ENCODE measurements at places on chromosomes 1 and 21.

DNA sequence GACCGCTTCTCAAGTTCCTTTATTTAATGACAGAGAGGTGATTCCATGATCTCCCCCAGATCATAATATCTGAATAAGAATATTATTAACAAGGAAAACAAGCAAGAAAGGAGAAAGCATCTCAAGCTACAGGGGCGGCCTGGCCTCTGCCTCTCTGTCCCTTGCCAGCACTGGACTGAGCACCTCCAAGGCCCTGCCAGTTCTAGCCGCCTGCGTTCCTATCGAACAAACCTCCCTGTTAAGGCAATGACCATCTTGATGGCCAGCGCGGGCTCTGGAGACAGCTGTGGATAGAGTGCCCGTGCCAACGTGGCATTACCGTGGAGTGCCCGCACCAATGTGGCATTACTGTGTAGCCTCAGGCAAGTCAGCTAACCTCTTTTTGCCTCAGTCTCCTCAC, 84.8 kb downstream of the NPHP4 start:
- DNase-seq, result no peak

DNA sequence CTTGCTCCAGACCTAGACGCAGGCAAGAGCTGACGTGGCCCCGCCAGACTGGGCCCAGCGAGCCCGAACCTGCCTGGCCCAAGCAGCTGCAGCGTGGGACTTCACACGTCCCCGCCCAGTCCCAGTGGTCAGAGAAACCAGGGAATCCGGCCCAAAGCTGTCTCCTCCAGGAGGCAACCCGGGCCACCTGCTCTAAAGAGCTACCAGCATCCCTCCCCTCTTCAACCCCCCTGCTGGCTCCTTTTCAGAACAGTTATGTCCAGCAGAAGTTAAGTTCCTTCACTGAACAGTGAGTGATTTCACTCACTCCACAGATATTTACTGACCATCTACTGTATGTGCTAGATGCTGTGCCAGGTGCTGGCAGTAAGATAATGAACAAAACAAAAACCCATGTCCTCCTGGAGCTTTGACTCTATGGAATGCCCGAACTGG, 2.1 kb upstream of the EFNA1 start:
- no peak for DNase-seq

DNA sequence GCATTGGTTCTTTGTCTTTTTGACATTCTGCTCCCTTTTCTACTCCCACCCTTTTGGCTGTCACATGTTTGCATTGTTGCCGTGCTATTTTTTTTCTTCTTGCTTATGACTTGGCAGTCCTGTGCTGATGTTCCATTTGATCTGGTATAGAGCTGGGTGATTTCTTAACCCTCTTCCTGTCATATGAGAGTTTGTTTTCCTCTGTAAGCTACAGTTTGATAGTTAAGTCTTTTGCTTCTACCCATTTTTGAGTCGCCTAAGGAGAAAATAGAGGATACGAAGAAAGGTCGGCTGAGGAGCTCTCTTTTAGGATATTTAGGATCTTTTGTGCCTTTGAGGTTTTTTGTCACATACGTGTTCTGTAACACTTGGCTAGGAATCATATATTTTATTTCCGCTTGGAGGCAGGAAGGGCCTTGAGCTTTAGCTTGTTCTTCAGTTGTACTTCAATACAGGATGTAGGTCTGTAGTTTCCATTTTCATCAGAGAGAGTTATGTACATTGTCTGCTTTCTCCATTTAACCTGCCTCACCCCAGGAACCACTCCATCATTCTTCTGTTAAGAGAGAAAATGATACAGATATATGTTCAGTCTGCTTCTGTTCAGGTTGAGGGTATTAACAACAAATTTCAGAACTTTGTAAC, 150.7 kb downstream of the BACH1 start:
- DNase-seq, result no peak

DNA sequence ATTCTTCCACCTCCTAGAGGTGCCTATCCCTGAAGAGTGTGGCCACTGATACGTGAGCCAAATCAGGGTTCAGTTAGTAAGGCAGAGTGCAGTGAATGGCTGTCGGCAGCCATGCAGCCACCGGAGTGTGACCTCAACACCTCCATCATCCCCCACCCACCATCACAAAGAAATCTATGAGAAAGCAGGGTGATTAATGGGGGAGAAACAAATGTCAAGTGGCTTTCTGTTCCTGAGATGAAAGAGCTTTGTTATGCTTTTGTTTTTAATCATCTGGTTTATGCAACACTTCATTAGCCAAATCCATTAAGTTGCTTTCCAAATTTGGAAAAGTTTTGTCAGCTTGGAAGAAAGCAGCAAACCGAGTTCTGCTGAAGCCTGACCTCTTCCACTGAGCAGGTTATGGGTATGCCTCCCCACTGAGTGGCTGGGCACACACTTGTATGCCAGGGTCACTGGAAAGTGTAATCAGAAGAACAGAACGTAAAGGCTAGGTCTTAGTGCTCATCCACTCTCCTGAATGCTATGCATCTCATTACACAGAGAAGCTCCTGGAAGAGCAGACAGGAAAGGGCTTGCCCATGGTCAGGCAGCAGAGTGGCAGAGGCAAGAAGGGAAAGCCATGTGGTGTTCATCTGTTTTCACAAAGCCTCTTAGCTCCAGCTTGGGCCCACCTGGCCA, 57.1 kb upstream of the ATP1B1 start:
- no peak for DNase-seq

DNA sequence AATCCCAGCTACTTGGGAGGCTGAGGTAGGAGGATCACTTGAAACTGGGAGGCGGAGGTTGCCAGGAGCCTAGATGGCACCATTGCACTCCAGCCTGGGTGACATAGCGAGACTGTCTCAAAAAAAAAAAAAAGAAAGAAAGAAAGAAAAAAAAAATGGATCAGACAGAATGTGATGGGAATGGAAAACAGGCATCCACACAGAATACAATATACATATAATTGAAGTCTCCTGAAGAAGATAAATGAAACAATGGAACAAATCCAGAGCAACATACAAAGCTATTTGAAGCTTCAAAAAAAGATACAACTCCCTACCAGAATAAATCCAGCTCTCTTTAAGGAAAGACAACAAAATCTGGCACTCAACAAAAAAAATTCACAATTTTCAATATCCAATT, 10.9 kb upstream of the EGLN1 start:
- DNase-seq, result no peak

DNA sequence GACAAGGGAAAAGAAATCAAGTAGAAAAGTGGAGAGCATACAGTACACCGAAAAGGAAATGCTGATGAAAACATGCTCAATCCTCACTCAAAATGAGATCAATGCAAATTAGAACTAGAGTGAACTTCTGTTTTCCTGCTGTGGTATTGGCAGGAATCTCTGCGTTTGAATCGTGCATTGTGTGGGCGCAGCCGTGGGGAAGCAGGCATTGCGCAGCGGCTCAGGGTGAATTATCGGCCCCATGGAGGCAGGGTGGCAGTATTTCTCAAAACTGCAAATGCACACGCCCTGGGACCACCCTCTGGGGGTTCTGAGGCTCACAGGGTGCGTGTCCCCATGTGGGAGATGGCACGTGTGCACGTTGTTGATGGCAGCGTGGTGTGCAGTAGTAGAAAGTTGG, 140.6 kb downstream of the PEX14 start:
- no peak for DNase-seq

DNA sequence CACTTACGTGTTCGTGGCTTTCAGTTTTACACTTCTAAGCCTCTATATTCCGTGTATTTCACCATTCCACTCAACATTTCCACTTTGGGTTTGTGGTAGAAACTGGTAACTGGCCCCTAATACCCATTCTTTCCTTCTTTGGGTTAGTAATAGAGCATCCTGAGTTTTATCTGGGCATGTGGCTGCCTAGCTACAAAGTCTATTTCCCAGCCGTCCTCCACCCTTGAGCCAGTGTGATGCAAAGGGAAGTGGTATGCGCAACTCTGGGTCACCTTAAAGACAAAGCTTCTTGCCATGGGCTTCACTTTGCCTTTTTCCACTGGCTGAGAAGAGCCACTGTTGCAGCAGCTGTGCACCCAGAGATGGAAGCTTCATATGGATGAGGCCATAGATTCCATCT, 73.9 kb downstream of the LAMC2 start:
- no peak for DNase-seq

DNA sequence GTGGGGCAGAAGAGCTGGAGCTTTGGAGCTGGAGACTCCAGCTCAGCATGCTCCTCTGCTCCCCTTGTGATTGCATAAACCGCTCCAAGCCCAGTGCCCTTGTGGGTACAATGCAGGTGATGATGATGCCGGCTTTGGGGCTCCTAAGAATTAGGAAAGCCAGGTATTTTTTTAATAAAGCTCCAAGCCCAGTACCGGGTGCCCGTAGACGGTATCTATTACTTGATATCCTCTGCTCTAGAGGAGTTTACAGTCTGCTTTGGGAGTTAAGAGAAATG, 27.2 kb downstream of the TENT5C start:
- no peak for DNase-seq

DNA sequence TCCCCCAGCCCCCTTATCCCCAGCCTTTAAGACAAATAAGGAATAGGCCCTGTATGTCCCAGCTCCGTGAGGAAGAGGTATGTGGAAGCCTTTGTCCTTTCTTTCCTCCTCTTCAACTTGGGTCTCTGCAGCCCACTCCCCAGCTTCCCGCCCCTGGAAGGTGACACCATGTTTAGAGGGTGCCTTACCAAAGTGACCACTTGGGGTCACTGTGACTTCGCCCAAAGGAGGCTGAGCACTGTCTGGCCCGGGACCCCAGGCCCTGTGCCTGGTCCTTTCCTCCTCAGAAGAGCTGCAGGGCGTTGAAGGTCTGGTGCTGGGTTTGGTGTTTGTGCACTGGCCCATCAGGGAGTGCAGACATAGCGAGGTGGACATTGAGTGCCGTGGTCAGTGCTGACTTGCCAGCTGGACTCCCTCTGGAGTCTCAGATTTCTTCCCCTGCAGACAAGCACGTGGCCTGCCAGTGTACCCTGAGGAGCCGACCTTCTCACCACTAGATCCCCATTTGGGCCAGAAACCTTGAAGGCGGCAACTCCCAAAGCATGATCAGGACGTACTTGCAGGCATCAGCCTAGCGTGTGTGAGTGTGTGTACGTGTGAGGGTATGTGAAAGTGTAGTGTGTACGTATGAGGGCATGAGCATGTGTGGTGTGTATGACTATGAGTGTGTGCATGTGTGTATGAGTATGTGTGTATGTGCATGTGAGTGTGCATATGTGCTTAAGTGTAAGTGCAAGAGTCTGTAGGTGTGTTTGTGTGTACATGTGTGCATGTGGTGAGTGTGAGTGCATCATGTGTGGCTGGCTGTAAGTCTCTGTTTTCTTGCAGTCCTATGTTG, 181.4 kb upstream of the KIAA0040 start:
- DNase-seq, result no peak

- DNase-seq, result no peak
Measured at GRCh38 chr1:206066479-206067171, 13.7 kb downstream of the RHEX start.

- DNase-seq, result no peak
Measured at GRCh38 chr1:161196521-161197451, 2.1 kb downstream of the ADAMTS4 start.

DNA sequence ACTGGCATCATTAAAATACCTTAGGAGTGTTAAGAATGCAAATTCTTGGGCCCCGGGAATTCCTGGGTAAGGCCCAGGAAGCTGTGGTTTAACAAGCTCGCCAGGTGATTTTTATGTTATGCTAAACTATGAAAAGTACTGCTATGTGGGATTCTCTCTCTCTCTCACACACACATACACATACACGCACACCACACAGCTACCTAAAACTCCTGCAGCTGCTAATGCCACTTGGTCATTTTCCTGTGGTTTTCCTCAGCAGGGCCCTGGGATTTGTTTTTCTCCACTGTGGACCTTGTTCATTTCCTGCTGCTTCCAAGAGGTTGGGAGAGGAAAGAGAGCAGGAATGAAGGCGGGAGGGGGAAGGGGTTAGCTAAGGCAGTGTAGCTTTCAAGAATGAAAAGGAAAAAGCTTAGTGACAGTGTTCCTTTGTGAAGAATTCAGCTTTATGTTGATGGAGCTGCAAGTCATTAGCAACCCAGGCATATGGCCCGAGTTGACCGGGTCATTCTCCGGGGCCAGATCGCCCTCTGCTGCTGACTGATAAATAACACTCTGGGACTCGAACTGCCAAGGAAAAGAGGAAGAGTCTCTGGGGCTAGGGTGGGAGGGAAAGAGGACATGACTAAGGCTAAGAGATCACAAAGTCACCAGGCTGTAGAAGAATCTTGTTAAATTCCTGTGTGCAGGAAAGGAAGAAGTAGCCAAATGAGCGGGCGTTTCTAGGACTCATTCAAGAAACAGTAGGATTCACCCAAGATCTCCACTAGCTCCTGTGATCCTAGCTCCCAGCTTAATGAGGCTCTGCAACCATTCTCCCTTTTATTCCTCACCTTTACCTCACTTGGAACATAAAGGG, 30.5 kb upstream of the LRIG2 start:
- no peak for DNase-seq

GRCh38 chr1:165930961-165931360, 103.5 kb downstream of the UCK2 start:
- DNase-seq, result no peak

DNA sequence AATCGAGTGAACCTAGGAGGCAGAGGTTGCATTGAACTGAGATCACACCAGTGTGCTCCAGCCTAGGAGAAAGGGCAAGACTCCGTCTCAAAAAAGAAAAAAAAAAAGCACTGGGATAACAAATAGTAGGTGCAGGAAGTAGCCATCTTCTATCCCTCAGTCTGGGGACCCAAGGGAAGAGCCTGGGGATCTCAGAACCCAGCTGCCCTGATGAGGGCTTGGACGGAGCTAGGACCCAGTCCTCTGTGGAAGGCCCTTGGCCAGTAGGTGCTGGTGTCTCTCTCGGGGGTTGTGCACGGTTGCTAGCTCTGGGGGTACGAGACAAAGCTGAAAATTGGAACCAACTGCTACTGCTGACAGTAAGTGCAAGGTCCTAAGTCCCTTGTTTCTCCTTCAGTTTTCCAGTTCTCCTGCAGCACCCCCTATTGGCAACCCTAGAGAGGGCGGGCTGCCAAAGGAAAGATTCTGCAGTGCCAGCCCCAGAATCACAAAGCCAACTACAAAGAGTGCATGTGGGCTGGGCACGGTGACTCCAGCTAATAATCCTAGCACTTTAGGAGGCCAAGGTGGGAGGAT, 57.6 kb upstream of the KIF1B start:
- DNase-seq, result no peak

GRCh38 chr1:16293538-16293937, 56.6 kb upstream of the CPLANE2 start:
- no peak for DNase-seq

- no peak for DNase-seq
Measured at GRCh38 chr1:212367474-212368072, 47.1 kb downstream of the PACC1 start.

GRCh38 chr1:84936116-84936810, 43.3 kb upstream of the LPAR3 start:
- no peak for DNase-seq

DNA sequence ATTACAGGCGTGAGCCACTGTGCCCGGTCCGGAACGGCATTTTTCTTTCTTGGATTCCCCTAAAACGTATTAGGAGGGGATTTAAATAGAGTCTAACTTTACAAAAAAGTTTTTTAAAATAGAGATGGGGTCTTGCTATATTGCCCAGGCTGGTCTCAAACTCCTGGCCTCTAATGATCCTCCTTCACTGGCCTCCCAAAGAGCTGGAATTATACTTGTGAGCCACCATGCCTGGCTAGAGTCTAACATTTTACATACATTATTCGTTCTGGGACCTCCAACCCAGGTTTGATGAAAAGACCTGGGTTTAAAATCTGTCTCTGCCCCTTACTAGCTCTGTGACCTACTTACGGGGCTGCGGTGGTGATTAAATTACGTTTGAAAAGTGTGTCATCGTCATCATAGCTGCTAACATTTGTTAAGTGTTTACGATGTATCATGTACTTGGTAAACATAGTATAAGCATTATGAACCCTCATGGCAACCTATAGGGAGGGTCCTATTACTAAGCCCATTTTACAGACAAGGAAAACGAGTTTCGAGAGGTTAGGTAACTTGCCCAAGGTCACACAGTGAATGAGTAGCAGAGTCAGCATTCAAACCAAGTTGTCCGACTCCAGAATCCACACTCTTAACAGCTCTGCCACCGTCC, 24.5 kb downstream of the PLEKHM2 start:
- no peak for DNase-seq
